ENCODE measurements at places on chromosomes 13 and 19. TPM values are rescaled to one million over a fixed set of nuclear protein-coding genes. Genes with fewer than 3 reads are reported as not detected.

The ELANE gene
- polyA plus RNA-seq, result not detected

The KRTDAP gene
- polyA plus RNA-seq, result 0.88 TPM

The ZNF865 gene
- 3.5 TPM for polyA plus RNA-seq

The PPM1N gene
- polyA plus RNA-seq, result 14.4 TPM

The PDCD2L gene
- 78.1 TPM for polyA plus RNA-seq

The ZNF491 gene
- polyA plus RNA-seq, result 0.31 TPM

The FAM187B gene
- polyA plus RNA-seq, result not detected

The EXOC3L2 gene
- polyA plus RNA-seq, result 3.4 TPM

The RGL3 gene
- 78.7 TPM for polyA plus RNA-seq

The KLK3 gene
- polyA plus RNA-seq, result 0.08 TPM

The SMIM44 gene
- polyA plus RNA-seq, result not detected

The CHAF1A gene
- polyA plus RNA-seq, result 190 TPM
